NCI-H1417 treated with DMSO at 0.1 percent for 48 hours (cell line): ENCODE measurements at places on chromosomes 11 and 22.

- no peak for DNase-seq
These were observed 17.0 kb downstream of the P2RY6 start for GRCh38 chr11:73288873-73289707.

GRCh38 chr22:37218771-37219411 lies 6.6 kb upstream of the SSTR3 start:
- no peak for DNase-seq

GRCh38 chr11:119169282-119169719 lies 776 bp downstream of the NLRX1 start:
- DNase-seq, result no peak

DNA sequence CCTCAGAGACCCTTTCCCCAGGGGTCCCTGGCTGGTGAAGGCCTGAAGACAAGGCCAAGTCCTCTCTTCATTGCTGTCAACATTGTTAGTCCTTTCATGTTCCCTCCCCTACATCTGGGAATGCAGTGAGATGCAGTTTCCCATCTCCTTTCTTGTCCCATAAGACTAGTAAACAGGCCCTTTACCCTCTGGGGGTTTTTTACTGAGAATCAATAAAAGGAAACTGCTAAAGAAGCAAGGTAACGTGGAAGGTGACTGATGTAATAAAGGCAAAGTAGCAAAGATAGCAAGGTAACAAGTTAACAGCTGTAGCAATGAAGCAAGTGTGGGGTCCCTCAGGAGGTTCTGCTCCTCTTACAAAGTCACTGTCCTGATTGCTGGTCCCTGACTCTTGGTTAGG lies 37.3 kb downstream of the TEAD1 start:
- no peak for DNase-seq

GRCh38 chr11:133047036-133047770 lies 485.1 kb downstream of the OPCML start:
- no peak for DNase-seq
